T-helper 2 cell treated with Interferon-gamma antibody and Interleukin-4, amounts not matched to agents 5 μg/mL and 100 μg/mL, for 36 hours (primary cell): ENCODE measurements at places on chromosomes 16 and 17.
A peak's percentile ranks its signal among the peaks of the same experiment; 100 is the strongest.

- DNase-seq: no peak
- no peak overlapping the region for H3K27ac ChIP-seq
- H3K27me3 ChIP-seq: peaks cover 2% of the 10 kb centered on the region
- peaks cover 8% of the 10 kb centered on the region for H3K36me3 ChIP-seq
- peaks cover 16% of the 10 kb centered on the region for H3K4me1 ChIP-seq
- H3K4me3 ChIP-seq: no peak overlapping the region
Measured at GRCh38 chr17:82309656-82310570, 7.5 kb downstream of the CD7 start.

- H3K36me3 ChIP-seq: no peaks in the 10 kb centered on the region
- no peak overlapping the region for H3K4me3 ChIP-seq
- no peaks in the 10 kb centered on the region for H3K4me1 ChIP-seq
- peaks cover under 1% of the 10 kb centered on the region for H3K27me3 ChIP-seq
- H3K27ac ChIP-seq: no peak overlapping the region
- DNase-seq: no peak
Measured at GRCh38 chr16:86748652-86749051, 170.3 kb downstream of the FOXL1 start.

DNA sequence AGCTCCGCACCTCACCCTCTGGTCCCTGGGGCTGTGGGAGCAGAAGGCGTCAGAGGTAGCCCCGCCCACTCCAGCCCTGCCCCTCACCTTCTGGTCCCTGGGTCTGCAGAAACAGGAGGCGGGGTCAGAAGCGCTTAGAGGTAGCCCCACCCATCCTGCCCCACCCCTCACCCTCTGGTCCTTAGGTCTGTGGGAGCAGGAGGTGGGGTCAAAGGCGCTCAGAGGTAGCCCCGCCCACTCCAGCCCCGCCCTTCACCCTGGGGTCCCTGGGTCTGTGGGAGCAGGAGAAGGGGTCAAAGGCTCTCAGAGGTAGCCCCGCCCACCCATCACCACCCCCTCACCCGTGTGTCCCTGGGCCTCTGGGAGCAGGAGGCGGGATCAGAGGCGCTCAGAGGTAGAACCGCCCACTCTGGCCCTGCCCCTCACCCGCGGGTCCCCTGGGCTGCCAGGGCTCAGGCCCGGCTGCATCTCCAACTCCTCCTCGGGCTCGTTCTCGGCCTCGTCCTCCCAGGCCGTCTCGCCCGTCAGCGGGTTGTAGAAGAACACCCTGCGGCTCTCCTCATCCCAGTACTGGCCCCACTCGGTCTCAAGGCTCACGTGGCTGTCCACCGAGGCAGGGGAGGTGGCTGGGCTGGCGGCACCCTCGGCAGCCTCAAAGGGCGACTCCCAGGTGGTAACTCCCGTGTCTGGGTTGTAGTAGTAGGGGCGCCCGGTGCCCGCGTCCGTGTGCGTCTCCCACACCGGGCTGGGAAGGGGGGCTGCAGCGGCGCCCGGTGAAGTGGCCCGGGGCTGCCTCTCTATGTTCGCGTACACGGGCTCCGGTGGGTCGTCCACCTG, 27.2 kb downstream of the ARHGAP27 start:
- DNase-seq: no peak
- peaks cover 21% of the 10 kb centered on the region for H3K4me1 ChIP-seq
- H3K4me3 ChIP-seq: no peak overlapping the region
- no peaks in the 10 kb centered on the region for H3K27me3 ChIP-seq
- H3K27ac ChIP-seq: no peak overlapping the region

DNA sequence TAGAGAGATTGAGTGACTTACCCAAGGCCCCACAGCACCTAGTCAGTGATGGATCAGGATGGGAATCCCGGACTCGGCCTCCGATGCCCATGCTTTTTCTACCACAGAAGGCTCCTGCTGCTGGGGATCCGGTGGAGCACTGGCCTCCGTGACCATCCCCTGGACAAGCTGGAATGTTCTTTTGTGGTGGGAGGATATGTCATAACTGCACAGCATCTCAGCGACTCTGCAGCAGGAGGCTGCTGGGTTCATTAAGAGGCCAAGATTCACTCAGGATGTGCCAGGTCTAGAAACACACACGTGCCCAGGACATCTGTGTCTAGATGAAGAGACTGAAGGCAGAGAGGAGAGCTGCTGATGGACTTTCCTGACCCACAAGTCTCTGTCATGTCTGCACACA, 34.7 kb upstream of the NGFR start:
- H3K27ac ChIP-seq: no peak overlapping the region
- peaks cover 2% of the 10 kb centered on the region for H3K4me1 ChIP-seq
- DNase-seq: no peak
- H3K4me3 ChIP-seq: no peak overlapping the region
- H3K36me3 ChIP-seq: no peaks in the 10 kb centered on the region

GRCh38 chr17:10313037-10313672, 59.7 kb downstream of the MYH13 start:
- H3K36me3 ChIP-seq: no peaks in the 10 kb centered on the region
- H3K27ac ChIP-seq: no peak overlapping the region
- peaks cover 5% of the 10 kb centered on the region for H3K4me1 ChIP-seq
- no peak overlapping the region for H3K4me3 ChIP-seq
- no peaks in the 10 kb centered on the region for H3K27me3 ChIP-seq
- DNase-seq: no peak

GRCh38 chr17:29150161-29150560, 30.0 kb downstream of the MYO18A start:
- no peak for DNase-seq
- peaks cover 39% of the 10 kb centered on the region for H3K4me1 ChIP-seq
- H3K4me3 ChIP-seq: peak overlapping the region; percentile 51
- H3K36me3 ChIP-seq: no peaks in the 10 kb centered on the region

DNA sequence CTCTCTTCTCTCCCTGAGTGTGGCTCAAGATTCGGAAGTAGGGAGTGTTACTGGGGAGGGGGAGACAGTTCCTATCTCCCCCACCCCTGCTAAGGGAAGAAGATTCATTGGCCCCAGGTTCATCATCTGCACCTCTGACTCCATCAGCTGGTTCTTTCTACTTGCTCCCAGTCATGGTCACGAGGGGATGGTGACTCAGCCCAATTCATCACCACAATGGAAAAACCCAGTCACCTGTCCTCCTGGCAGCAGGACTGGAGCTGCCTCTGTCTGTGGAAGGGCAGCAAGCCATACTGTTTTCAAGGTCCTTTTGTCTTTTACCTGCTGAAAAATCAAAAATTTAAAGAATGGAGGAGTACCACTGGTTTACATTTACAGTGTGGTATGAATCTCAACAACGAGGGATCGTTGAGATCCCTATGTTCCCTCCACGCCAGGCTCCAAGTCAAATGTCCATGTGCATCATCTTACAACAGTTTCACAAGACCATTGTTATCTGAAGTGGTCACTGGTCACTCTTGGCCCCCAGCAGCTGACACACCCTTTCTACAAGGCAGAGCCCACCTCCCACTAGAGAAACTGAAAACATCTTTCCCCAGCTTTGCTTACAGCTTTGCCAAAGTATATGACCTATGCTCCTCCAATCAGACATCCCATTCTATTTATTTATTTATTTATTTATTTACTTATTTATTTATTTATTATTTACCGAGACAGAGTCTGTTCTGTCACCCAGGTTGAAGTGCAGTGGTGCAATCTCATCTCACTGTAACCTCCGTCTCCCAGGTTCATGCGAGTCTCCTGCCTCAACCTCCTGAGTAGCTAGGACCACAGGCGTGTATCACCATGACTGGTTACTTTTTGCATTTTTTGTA, 40.4 kb upstream of the NDRG4 start:
- H3K27ac ChIP-seq: no peak overlapping the region
- H3K27me3 ChIP-seq: peaks cover 25% of the 10 kb centered on the region
- H3K4me3 ChIP-seq: no peak overlapping the region
- no peaks in the 10 kb centered on the region for H3K36me3 ChIP-seq
- H3K4me1 ChIP-seq: peaks cover 7% of the 10 kb centered on the region
- DNase-seq: peak; percentile 72

GRCh38 chr17:80978499-80979497, 12.8 kb upstream of the CHMP6 start:
- H3K4me1 ChIP-seq: peaks cover 5% of the 10 kb centered on the region
- no peaks in the 10 kb centered on the region for H3K36me3 ChIP-seq
- H3K4me3 ChIP-seq: no peak overlapping the region
- H3K27ac ChIP-seq: no peak overlapping the region
- peaks cover 7% of the 10 kb centered on the region for H3K27me3 ChIP-seq

DNA sequence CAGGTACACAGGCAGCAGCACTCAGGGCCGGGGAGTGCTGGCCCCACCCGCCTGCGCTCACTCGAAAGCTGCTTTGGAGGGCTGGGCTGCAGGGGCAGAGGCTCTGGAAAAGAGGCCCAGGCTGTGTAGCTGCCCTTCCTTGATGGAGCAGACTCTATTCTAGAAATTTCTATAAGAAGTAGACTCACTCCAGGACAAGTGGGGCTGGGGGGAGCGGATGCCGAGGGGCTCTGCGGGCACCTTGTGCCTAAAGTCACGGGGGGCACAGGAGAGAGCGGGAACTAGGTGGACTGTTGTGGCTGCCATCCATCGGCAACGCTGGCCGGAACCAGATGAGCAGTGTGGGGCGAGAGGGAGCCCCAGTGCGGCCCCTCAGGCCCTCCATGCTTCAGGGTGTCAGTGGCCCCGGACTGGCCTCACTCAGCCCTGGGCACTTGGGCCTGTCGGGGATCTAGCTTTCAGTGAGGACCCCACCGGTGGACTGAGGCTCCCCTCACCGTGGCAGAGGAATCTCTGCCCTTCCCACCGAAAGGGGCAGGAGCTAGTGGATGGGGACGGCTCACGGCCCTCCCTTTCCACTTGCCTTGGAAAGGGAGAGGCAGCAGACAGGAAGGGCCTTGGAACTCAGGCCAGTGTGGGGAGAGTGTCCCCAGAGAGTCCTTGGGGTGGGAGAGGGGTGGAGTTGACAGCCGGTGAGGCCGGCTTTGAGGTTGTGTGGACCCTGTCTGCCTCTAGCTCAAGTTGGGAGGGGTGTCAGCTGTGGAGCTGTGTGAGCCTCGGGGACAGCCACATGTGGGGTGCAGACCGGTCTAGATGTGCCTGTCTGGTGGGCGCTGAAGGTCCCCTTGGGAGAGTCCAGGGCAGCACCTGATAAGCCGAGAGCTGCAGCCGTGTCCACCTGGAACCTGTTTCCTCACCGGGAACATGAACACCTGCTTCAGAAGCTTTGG, 16.6 kb downstream of the ENDOV start:
- H3K4me3 ChIP-seq: no peak overlapping the region
- no peak for DNase-seq
- H3K27ac ChIP-seq: no peak overlapping the region
- H3K4me1 ChIP-seq: peaks cover 3% of the 10 kb centered on the region

- DNase-seq: no peak
- H3K27ac ChIP-seq: no peak overlapping the region
- no peak overlapping the region for H3K4me3 ChIP-seq
- no peaks in the 10 kb centered on the region for H3K27me3 ChIP-seq
- H3K36me3 ChIP-seq: no peaks in the 10 kb centered on the region
- H3K4me1 ChIP-seq: peaks cover 13% of the 10 kb centered on the region
Measured at GRCh38 chr17:57523926-57524632, 221.0 kb downstream of the CCDC182 start.

DNA sequence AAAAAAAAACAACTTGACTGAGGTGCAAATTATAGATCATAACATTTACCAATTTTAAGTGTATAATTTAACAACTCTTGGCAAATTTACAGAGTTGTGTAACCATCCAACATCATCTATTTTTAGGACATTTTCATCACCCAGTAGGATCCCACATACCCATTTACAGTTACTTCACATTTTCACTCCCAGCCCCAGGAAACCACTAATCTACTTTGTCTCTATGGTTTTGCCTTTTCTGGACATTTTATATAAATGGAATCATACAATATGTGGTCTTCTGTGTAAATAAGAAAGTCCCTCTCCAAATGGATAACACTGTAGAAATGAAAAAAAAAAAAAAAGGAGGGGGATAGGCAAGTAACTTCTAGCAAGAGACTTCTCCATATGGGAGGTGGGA, 26.1 kb upstream of the XYLT1 start:
- DNase-seq: no peak
- H3K27ac ChIP-seq: no peak overlapping the region
- no peak overlapping the region for H3K4me3 ChIP-seq
- H3K27me3 ChIP-seq: peaks cover 19% of the 10 kb centered on the region
- no peaks in the 10 kb centered on the region for H3K4me1 ChIP-seq

DNA sequence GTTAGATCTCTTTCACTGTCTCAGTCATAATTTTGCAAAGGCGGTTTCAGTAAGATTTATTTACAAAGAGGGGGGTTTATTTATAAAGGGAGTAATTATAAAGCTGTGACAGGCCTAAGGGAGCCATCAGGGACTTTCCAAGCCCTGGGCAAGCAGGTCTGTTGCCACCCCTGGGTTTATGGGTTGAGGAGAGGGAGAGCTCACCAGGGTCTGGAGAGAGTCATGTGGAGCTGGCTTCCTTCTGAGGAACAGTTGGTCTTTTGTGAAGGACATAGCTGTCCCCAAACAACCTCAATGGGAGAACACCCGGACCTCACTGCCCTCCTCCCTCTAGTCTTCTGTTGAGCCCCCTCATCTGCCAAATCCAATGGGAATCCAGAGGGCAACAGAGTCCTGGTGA, 9.8 kb downstream of the ITGAM start:
- H3K27ac ChIP-seq: no peak overlapping the region
- no peak overlapping the region for H3K4me3 ChIP-seq
- peaks cover 27% of the 10 kb centered on the region for H3K36me3 ChIP-seq
- H3K4me1 ChIP-seq: peaks cover 21% of the 10 kb centered on the region
- DNase-seq: no peak

DNA sequence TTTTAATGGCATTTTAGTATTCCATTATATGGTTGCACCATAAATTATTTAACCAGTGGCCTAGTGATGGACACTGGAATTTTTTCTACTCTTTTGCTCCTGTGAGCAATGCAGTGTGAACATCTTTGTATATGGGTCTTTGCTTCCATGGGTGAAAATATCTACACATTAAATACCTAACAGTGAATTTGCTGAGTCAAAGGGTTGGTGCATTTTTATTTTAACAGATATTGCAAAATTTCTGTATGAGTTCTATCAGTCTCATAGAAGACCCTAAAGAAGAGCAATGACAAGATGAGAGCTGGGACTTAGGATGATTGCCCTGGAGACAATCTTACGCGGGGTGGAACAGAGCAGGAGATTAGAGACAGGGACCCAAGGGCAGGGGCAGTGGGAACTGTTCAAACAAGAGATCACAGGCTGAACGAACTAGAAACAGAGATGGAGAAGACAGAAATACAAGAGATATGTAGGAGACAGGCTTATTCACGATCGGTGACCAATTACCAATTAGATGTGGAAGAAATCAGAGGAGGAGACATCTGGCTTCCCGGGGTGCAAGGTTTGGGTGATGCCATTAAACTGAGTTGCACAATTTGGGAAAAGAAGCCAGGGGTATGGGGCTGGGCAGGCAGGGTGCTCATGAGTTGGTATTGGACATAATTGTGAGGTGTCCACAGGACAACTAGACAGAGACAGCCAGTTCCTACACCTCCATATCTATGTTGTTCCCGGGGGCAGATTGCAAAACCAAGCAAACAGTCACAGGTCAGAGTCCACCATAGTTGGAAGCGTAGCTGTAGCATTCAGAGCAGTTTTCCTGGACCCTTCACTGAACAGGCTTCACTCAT, 39.9 kb upstream of the LONP2 start:
- no peak overlapping the region for H3K27ac ChIP-seq
- H3K27me3 ChIP-seq: peaks cover 3% of the 10 kb centered on the region
- no peak overlapping the region for H3K4me3 ChIP-seq
- no peaks in the 10 kb centered on the region for H3K4me1 ChIP-seq
- no peaks in the 10 kb centered on the region for H3K36me3 ChIP-seq
